ENCODE measurements at places on chromosomes 6 and 20. TPM values are rescaled to one million over a fixed set of nuclear protein-coding genes. Genes with fewer than 3 reads are reported as not detected.

GRCh38 chr6:72032086-72032485 is 145.7 kb downstream of the RIMS1 start:
- DNase-seq, result no peak

- no peak for DNase-seq
Observed at GRCh38 chr6:161095916-161096315, 104.3 kb downstream of the MAP3K4 start.

The MYB gene
- total RNA-seq, result 2.8 TPM

The LY6G6D gene
- not detected for total RNA-seq

The SMLR1 gene
- total RNA-seq, result not detected

All from activated B cell treated with CpG ODN at 0.5 μM for 24 hours (primary cell).